8988T (cell line): ENCODE measurements at places on chromosomes 7 and 10.

DNA sequence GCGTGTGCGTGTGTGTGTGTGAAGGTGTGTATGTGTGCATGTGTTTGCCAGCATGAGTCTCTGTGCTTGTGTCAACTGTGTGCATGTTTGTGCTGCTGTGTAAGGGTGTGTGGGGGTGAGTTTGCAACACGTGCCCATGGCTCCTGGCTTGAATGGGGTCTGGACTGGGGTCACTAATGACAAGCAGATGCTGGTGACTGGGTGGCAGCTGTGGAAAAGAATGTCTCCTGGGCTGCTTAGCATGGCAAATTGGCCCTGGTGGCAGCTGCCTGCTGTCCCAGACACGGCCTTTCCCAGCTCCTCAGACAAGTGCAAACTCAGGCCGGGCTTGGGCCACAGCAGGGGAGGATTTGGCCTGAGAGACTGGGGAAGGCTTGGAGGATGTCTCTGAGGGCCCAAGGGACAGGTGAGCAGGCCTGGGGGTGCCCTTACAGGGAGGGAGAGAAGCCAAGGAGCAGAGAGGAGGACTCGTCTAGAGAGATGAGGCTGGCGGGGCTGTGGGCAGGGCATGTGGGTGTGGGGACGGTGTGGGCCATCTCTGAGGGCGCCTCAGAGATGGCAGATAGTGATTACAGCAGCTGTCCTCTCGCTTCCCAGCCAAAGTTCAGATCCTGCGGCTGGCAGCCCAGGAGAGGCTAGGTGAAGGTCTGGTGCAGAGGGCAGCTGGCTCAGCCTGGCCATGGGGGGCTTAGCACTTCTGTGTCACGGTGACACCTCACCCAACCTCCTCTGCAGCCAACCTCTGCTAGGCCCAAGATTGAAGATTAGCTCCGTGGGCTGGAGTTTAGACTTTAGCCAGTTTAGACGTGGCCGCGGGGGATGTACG, 1.5 kb downstream of the AQP1 start:
- DNase-seq, result no peak

DNA sequence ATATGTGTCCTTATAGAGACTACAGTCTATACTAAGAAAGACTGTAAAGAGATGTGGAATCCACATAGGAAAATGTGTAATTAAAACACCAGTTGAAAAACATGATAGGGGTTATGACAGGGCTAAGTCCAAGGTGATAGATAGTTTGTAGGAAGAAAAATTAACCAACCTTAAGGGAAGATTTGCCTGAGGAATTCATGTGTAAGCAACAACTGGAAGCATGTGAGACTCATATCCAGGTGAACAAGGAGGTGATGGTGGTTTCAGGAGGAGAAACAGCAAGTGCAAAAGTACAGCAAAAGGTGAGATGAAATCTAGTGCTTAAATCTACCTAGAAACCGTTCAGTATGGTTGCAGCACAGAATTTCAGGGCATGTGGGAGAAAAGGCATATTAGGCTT, 216.7 kb upstream of the ETV1 start:
- no peak for DNase-seq

DNA sequence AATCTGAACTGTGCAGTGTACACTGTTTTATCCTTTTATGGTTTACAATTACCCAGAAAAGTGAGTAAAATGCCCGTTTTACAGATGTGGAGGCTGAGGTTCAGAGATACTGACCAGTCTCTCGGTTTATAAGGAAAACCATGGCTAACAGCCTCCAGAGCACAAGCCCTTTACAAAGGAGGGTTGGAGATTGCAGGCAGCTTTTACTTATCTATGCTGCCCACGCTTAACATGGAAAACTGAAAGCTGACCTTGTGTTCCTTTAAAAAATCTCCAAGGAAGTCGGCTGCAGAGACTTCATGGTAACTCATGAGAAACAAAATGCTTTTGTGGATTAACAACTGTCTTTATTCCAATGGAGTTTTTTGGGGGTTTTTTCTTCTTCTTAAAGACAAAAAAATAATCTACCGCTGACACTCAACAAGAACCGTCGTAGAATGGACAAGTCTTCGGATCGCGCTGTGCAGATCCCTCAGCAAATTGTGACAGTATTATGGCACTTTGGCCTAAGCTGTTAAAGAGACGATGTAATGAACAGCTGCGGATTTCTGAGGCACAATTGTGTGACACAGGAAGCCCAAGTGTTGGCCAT, 654 bp upstream of the SLF2 start:
- no peak for DNase-seq

GRCh38 chr7:47757921-47758411, 176.1 kb upstream of the TNS3 start:
- no peak for DNase-seq

DNA sequence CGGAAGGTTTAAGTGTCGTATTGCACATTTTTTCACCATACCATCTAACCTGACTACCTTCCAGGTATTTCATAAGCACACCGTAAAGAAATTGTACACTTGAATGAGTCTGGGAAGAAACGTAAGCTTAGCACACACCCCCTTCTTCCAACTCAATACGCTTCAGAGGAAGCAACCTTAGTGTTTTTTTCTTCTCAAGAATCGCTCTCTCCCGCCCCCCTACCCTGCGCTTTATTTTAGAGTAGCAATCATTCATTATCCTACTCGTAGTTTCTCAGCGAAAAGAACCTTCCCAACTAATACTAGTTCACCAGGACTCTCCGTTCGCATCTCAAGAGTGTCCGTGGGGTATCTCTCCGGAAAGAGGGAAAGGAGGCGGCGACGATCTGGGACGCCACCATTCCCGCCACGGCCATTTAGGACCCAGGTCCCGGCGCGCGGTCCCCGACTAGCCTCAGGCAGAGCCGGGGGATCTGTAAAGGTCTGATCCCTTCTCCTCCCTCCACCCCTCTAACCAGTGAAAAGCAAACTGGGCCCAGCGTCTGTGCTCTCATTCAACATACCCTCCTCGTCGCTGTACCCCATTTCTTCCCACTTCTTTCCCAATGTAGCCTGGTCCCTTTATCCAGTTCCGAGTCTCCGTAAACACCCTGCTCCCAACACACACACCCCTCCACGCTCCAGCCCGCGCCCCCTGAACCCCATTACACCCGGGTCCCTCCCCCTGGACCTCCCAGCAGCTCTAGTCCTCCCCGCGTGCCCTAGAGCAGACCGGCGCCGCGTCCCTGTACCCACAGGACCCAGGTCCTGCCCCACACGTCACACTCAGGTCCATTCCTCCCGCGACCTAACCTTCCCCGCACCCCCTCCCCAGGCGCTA, 16.0 kb downstream of the MYOZ1 start:
- no peak for DNase-seq

GRCh38 chr10:7161484-7162250, 249.2 kb downstream of the SFMBT2 start:
- no peak for DNase-seq

DNA sequence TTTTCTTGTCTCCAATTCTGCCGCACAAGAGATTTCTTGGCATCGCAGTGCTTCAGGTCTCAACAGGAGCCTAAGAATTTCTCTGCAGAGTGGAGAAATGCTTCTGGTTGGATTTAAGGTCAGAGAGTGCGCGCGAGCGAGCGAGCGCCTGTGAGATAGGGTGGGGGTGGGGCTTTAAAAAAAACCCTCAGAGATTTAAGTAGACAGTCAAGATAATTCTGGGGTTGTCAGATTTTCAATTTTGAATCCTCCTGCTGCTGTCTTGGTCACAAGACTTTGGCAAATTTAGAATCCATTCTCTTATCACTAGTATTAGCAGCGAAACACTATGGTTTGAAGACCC, 49.7 kb downstream of the CPEB3 start:
- no peak for DNase-seq

- DNase-seq, result no peak
Measured at GRCh38 chr7:14747701-14748100, 154.8 kb downstream of the DGKB start.

DNA sequence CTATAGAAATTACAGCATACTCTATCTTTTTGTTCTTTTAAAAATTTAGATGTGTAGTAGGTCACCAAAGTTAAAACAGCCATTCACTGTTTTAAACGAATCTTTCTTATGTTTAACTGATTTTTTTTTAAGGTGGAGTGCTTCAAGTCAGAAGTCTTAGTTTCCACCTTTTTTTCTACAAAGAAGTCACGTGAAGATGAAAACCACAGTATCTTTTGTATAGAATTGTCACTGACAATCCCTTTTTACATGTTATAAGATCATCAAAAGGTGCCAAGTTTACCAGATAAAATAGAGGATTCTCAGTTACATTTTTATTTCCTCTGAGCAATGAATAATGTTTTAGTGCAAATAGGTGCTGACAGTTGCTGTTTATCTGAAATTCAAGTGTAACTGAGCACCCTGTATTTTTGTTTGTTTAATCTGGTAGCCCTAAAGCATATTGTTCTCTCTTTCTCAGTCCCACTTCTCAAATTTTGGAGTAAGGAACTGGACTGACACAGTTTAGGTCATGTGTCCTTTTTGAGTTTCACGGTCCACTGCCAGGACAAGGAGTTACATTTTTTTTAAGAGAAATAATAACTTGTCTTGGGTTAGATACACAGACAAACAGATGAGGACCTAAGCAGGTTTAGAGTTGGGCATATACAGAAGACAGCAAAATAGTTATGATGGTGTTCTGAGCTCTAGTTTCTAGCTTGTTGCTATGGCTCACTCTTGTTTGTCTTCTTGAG, 233.2 kb upstream of the MBL2 start:
- DNase-seq, result no peak

DNA sequence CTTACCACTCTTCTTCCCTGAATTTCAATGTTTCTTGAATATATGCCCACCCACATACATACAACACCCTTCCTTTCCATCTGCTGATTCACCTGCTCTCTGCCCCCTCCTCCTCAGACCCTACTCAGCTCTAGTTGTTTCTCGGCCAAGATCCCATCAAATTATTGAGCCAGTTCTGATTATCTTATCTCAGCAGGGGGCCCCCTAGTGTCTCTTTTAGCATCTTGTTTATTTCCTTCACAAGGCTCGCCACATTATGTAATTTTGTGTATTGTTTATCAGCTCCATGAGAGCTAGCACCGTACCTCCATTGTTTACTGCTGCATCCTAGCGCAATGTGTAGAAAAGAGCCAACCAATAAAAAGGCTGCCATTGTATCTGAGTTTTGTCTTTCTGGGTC, 71.9 kb downstream of the FAM13C start:
- DNase-seq, result no peak
